ENCODE measurements at places on chromosomes 12 and 14.

DNA sequence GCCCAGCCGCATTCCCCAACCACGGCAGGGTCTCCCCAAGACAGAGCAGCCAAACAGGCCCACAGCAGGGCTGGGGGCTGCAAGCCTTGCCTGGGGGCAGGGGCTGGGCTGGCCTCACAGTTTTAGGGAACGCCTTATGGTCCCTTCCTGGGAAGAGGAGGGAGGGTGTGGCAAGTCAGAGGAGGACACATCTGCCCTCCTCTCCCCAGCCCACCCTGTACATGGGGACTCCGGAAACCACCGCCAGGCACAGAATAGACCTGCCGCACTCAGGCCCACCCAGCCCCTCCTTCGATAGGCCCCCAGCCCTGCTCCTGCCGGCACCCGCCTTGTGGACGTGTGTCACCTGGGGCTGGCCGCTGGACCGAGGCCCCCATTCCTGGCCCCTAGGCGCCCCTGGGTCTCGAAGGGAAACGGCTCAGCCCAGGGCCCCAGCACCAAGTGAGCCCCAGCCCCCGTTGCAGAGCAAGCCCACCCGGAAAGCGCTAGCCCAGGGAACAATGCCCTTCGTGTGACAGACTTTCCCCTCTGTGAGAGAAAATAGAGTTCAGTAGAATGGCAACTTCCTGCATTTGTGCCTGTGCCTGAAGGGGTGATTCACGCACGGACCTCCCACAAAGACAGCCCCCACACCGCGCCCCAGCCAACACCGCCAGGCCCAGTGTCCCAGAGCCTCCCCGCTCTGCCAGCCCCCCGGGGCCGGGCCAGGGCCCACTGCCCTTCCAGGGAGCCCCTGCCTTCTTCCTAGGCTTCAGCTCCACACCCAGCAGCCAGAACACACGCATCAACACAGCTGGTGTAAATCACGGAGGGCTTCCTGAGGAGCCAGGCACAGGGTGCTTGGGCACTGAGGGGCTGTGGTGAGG, 12.0 kb upstream of the NUDT14 start:
- no peak for DNase-seq

DNA sequence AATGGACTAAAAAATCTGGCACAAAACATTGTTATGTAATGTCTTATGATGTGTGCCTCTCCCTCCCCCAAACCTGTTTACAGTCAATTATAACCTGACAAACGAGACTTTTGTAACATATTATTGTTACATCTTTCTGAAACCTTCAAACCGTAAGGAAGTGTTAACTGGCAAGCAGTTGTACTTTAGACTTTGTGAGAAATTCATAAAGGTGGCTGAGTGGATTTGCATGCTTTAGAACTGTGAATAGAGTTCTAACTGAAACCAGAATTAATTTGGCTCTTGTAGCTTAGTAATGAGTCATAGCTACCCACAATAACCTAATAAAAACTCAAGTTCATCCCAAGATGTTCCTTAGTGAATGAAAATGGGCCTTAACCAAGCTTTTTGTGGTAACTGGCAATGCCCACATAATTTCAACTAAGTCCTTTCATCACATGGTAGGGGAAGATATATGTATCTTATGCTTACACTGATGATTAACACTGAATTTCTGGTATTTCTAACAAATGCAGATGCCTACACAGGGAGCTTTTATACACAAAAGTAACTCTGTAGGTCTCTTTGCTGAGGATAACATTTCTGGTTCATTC, 29.7 kb downstream of the RAD9B start:
- DNase-seq, result no peak

GRCh38 chr14:89242652-89243279, 174.3 kb downstream of the FOXN3 start:
- DNase-seq, result no peak

DNA sequence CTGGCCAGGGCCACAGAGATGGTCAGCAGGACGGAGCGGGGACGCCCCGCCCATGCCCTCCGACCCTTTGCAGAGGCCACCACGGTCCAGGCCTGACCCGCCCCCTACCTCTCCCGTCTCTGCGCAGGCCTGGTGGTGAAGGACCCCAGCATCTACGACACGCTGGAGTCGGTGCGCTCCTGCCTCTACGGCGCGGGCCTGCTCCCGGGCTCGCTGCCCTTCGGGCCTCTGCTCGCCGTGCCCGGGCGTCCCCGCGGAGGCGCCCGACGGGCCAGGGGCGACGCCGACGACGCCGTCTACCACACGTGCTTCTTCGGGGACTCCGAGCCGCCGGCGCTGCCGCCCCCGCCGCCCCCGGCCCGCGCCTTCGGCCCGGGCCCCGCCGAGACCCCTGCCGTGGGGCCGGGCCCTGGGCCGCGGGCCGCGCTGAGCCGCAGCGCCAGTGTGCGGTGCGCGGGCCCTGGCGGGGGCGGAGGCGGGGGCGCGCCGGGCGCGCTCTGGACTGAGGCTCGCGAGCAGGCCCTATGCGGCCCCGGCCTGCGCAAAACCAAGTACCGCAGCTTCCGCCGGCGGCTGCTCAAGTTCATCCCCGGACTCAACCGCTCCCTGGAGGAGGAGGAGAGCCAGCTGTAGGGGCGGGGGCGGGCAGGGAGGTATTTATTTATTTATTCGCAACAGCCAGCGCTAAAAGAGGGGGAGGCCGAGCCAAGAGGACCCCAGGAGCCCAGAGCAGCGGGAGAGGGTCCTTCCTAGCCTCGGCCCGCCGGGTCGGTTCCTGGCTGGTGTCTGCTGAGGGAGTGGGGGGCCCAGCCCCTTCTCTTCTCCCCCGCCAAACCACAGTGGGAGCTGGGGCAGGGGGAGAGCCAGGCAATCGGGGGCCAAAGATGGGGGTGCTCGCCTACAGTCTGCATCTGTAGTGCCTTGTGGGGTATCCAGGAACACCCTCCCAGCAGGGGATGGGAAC, 8.1 kb downstream of the TAMALIN start:
- no peak for DNase-seq

GRCh38 chr12:73947326-73948026, 590.2 kb upstream of the ATXN7L3B start:
- DNase-seq, result no peak

- no peak for DNase-seq
These were observed 9.3 kb downstream of the ST8SIA1 start for GRCh38 chr12:22325218-22325617.

GRCh38 chr12:79978692-79979091, 43.8 kb upstream of the PPP1R12A start:
- DNase-seq, result no peak

- DNase-seq, result no peak
These were observed 74.7 kb downstream of the E2F7 start for GRCh38 chr12:76990716-76991115.

DNA sequence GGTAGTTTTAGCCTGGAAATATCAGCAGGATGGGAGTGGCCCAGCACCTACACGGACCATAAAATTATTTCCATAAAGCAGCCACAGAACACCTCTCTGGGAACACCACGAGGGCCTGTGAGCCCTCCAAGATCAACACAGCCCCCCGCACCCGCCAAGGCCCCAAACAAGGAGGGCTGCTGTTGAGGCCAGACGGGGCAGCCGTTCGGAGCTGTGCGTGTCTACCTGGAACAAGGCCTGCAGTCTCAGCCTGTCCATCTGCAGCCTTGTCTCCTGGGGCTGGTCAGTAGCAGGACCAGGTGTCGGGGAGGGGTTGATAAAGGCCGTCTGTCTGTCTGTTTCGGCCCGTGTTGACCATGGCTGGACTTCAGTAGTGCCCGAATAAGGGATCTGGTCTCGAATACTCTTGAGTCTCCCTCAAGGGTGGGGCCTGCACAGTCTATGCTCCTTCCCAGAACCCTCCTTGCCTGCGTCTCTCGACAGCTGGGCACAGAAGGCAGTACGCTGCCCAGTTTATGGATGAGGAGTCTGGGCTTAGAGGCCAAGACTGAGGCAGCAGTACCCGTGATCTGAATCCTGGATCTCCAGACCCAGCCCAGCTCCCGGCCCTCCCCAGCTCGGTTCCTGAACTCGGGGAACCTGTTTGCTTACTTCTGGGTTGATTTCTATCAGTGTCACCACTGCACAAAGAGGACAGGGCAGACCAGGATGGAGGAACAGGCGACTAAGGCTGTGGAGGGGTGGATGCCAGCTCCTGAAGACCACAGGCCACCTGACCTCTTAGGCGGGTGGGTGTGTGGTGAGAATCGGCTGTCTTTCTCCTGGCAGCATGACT, 23.1 kb upstream of the DLK1 start:
- no peak for DNase-seq

DNA sequence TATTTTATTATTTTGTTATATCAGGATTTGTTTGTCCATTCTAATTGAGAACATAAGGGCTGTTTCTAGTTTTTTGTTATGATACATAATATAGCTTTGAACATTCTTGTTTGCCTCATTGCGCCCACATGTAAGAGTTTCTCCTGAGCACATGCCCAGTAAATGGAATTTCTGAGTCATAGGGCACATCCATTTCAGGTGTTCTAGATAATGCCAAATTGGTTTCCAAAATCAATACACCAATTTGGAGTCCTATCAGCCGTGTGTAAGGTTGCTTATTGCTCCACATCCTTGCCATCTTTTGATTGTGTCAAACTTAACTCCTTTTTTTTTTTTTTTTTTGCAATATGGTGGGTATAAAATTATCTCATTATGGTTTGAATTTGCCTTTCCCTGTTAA, 97.9 kb upstream of the RESF1 start:
- DNase-seq, result no peak

GRCh38 chr12:12582895-12583303, 20.2 kb upstream of the DUSP16 start:
- DNase-seq, result no peak

DNA sequence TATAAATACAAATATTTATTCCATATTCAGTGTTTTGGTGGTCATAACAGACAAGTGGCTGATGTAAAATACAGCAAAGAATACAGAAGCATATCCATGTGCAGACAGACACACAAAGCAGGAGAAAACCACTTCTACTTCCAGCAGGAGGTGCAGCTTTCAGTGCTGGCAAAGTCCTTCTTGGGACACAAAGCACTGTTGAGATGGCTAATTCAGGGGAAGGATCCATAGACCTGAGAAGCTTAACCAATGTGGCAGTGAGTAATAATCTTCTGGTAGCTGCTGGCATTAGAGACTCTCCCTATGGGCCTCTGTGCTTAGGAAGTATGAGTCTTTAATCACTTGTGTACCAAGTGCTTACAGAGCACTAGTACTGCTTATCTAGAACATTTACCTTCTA, 26.8 kb downstream of the AMN1 start:
- no peak for DNase-seq

DNA sequence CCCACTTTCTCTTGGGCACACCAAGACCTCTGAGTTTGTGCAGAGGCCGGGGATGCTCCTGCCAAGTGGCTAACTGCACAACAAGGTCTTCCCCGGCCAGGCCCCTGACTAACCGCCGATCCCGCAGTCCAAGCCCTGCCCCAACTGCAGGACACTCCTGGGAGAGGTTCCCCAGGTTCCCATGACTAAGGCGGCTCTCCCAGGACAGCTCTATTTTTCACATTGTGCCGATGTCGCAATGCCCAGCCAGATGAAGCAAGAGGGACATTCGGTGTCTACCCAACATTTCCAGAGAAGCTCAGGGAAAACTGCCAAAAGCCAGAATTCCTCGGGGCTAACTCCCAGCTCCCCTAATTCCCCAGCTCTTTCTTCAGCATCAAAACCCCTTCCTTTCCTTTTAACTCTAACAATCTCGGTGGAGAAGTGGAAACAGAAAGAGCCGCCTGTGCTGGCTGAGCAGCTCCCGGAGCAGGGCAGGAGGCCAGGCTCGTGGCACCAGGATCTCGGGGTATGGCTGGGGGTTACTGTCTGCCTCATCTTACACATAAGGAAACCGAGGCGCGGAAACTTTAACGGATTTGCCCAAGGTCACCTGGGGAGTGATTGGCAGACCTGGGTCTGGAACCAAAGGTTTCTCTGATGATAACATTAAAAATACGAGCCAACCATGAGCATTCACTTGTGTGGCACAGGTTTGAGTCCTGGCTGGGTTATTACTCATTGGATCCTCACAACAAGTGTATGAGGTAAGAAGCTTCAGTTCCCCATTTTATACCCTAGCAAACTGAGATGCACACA, 318.2 kb downstream of the BCL11B start:
- no peak for DNase-seq

GRCh38 chr12:68158432-68158831, 1.1 kb downstream of the IFNG start:
- DNase-seq, result no peak

GRCh38 chr12:45944771-45945170, 45.6 kb downstream of the SCAF11 start:
- DNase-seq, result no peak

DNA sequence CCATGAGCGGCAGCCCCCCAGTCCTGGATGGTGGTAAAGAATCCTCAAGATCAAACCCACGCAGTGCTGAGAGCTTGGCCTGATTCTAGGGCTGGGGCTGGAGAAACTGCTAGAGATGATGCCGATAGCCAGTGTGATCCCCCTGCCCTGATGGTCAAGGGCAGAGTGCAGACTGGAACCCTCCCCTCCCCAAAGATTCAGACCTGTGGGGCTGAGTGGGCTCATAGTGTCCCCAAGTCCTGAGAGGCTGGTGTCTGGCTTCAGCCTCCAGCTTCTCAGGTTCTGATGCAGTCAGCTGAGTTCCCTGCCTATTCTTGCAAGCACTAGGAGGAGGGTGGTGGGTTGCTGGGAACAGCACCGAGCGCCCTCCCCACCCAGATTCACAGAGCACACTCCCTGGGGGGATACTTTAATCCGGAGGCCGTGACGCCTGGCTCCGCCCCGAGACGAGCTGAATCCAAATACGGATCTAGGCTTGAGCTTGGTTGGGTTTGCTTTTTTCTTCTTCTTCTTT, 11.9 kb downstream of the RHOF start:
- no peak for DNase-seq

DNA sequence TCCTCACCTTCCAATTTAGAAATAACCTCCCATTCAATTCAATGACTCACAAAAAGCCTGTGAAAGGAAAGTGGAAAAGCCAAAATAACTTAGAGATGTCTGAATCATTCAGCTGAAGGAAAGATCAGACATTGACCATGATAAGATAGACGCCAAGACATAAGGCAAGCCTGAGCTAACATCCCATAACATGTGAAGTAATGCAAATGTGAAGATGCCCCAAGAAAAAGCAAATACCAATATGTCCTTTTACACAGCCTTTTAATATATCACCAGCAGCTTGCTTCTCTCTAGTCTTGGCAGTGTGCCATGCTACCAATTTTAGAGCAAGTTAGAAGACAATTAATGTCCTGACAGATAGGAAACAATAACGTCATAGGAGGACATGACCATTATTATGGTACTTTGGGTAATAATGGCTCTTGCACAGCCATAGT, 2.4 kb upstream of the NUMB start:
- no peak for DNase-seq

GRCh38 chr12:65155784-65156183, 13.6 kb upstream of the LEMD3 start:
- no peak for DNase-seq
